Stimulated activated CD4-positive, alpha-beta T cell treated with anti-CD3 and anti-CD28 coated beads, Interleukin-2, amount 100 ng/mL, for 24 hours (primary cell): ENCODE measurements at places on chromosomes 4 and X.

DNA sequence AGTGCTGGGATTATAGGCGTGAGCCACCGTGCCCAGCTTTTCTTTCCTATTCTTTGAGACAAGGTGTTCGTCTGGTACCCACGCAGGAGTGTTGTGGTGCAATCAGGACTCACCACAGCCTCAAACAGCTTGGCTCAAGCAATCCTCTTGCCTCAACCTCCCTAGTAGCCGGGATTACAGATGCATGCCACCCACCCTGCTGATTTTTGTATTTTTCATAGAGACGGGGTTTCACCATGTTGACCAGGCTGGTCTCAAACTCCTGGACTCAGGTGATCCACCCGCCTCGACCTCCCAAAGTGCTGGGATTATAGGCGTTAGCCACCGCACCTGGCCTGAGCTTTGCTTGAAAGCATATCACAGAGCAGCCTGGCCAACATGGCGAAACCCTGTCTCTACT is 1.5 kb upstream of the CRLF2 start:
- no peak for DNase-seq

GRCh38 chr4:162015090-162015489 is 148.7 kb downstream of the FSTL5 start:
- no peak for DNase-seq

DNA sequence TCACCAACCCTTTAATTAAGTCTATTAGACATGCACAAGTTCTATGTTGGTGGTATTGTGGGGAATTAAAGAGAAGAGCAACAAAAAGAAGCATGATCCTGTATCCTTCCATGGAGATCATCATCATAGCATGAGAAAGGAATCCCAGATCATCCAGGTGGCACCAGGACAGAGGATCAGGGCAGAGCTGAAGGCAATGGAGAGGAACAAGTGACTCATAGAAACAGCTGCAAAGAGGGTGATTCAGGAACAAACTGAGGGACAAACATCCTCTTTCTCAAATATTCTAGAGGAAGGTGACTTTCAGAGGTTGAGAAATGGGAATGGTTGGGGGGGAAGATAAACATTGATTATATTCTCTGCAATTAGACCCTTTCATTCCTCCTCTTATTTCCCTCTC is 105.5 kb upstream of the OTUD4 start:
- no peak for DNase-seq

DNA sequence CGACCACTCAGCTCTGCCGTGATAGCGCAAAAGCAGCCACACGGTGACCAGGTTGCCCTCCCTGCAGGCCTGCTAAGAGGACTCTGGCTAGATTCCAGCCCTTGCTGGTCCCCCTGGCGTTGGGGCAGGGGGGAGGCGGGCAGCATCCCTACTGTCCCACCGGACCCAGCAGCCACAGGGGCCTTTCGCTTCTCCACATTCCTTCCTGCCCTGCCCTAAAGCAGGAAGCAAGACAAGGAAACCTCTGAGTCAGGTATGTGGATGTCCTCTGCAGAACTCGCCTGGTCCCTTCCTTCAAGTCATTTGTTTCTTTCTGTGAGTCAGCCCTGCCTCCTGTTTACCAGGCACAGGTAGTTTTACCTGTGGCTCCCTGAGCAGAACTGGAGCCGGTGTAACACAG is 60.2 kb upstream of the CLDN34 start:
- DNase-seq, result no peak

- no peak for DNase-seq
Measured at GRCh38 chr4:27916452-27917184, 1056.0 kb downstream of the STIM2 start.

DNA sequence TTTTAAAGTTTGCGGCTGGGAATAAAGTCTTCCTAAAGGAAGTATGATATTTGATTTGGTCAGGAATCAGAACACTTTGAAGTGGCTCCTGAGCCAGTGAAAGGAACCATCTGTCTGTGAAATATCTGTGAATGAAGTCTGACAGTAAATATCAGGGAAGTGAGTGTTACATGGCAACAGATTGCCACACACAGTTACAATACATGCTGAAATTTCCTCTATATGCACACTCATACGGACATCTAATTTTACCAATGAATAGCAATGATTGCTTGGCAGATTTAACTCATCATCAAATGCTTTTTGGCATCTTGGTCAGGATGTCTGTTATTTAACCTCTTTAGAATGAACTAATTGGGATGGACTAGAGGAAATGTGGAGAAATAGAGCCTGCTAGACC is 1023.8 kb downstream of the FAT4 start:
- no peak for DNase-seq

- peak; percentile 30 for DNase-seq
Measured at GRCh38 chrX:72306851-72307645, 1.3 kb upstream of the CITED1 start.

DNA sequence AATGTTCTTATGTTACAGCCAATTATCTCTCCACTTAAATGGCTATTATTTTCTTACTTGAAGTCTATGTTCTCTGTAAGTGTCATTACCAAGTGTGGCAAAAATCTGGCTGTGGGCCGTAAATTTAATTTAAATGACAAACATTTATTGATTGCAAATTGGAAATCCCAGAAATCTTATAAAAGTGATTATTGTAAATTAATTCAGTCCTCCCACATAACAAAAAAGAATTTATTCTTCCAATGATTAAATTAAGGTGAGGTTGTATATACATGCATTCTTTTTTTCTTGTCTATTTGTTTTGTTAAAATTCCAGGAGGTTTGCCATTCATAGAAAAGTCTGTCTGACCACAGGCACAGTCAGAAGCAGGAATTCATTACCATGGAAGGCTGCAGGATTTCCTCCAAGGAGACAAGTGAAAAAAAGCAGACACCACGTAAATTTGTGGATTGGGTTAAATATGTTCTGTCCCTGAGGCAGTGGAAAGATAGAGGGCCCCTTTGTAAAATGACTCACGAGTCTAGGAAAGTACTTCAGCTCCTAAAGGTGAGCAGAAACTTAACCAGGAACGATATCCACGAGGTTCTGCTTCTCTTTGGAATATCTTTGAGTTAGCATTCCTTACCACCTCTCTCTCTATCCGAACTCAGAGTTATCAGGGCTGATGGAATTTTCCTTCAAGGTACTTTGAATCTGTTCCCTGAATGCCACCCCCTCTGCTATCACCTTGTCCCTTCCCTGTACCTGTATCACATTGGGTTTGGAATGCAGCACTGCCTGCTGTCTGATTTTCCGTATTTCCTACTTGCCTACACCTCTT is 10.7 kb downstream of the PPARGC1A start:
- no peak for DNase-seq

GRCh38 chrX:147803948-147804347 is 107.8 kb upstream of the FMR1 start:
- DNase-seq, result no peak

DNA sequence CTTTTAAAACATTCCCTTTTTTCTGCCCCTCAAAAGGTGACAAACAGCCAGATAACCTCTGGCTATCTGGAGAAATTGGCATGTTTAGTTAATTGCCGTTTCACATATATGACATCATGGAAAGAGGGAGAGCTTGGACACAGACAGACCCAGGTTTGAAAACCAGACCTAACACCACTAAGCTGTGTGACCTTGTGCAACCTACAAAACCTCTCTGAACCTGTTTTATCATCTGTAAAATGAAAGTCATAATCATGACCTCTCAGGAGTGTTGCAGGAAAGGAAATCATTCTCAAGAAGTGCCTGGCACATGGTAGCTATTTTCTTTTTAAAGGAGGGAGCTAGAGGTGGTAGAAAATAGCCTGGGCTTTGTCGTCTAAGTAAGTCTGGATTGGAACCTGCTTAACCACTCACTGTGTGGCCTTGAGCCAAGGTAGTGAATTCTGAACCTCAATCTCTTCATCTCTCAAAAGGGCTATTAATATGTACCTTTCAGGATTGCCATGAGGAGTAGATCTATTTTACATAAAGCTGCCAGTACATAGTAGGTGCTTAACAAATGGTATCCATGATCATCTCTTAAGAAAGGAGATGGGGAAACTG is 363.5 kb downstream of the BCOR start:
- DNase-seq, result no peak

- no peak for DNase-seq
Measured at GRCh38 chrX:125627676-125628075, 308.0 kb downstream of the TEX13C start.

DNA sequence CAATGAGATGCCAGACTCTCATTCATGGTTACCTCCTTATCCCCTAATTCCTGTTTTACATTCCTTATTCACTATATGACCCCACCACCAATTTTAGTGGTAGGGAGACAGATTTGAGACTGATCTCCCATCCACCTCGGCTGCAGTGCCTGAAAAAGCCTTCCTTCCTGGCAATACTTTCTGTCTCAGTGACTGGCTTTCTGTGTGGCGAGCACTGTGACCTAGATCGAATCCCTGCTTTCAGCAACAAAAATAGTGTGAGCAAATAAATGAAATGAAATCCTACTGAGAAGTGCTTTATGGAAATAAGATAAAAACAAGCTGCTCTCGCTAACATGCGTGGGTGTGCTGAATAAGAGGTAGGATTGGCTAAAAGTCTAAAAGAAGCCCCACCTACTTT is 165.3 kb downstream of the GPM6A start:
- DNase-seq, result no peak

DNA sequence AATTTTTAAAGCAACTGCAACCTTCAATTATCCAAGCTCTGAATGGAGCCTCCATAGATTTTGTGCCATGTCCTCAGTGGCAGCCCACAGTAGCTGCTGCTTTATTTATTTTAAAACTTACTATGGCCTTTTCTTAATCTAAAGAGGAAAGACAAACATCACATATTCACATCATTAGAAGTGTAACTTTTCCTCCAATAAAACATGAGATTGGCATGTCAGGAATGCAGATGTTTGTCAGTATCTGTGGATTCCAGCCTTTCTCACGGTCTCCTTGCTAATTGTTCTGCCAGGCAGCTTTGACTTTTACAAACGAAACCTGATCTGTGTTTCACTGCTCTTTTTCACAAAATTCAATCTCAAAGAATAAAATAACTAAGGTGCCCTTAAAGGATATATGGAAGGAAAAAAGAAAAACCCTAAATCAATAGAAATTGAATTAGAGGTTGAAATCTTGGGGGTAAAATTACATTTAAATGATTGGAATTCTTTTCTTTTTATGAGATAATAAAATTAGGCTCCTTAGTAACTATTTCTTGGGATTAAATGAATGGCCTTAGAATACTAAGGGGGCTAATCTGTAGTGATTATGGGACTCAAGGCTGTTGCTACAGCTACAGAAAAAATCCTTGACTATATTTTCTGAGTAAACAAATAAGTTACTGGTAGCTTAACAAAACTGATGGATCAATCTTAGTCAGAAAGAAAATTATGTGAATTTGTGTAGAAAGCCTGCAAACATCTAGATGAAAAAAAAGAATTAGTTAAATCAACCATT is 151.3 kb downstream of the RTL9 start:
- DNase-seq, result no peak

DNA sequence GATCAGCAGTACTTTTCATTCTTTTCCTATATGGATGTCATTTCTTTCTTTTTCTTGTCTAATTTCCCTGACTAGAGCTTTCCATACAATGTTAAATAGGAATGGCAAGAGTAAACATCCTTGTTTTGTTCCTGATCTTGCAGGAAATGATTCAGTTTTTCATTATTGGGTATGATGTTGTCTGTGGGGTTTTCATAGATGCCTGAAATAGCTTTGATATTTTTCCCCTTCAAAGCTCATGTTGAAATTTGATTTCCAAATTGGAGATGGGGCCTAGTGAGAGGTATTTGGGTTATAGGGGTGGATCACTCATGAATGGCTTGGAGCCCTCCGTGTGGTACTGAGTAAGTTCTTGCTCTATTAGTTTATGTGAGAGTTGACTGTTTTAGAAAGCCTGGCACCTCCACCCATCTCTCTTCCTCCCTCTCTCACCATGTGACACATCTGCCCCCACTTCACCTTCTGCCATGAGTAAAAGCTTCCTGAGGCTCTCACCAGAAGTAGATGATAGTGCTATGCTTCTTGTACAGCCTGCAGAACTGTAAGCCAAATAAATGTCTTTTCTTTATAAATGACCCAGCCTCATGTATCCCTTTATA is 22.3 kb upstream of the VSIG1 start:
- peak; percentile 6 for DNase-seq

DNA sequence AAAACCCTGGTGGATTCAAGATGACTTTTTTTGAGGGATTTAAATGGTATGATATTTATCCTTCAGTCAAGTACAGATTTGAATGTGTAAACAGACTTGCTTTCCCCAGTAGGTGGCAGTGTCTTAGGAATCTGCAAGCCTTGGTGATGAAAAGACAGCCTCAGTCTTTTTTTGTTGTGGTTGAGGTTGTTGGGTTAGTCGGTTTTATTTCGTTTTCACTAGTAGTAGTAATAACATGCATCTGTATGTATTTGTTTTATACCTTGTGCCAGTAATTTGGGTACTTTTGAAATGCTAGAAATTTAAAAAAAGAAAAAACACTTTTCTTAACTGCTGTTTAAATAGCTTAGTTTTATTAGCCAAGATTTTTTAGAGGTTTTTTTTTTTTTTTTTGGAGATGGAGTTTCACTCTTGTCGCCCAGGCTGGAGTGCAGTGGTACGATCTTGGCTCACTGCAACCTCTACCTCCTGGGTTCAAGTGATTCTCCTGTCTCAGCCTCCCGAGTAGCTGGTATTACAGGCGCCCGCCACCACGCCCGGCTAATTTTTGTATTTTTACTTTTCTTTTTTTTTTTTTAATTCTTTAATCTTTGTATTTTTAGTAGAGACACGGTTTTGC is 39.2 kb downstream of the COPS4 start:
- peak; percentile 55 for DNase-seq
